ENCODE measurements at places on chromosomes 1 and 21.

DNA sequence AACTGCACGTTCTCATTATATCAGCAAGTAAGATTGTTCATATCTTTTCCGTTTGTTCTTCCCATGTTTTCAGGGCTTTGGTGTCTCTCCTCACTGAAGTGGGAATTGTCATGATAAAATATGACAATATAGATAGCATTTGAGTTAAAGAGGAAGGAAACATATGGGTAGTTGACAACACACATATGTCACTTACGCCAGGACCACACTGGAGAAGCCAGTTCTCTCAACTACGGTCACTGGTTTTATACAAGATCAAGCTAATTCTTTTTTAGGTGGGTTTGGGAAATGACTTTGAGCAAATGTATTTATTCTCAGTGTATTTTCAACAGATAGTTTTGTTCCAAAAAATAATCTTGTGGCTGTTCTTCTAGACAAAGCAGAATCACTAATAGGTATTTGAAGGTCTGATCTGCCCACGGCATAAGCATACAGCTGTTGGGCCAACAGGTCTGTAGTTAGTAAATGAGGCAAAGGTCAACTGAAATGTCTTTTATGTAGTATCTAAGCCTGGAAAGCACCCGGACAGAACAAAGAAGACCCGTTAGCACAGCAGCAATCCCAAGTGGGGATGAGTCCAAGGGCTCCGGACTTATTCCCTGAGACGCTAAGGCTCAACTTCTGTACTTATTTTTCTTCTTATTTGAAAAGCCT lies 433.6 kb upstream of the ZP4 start:
- DNase-seq = no peak

- no peak for DNase-seq
These were observed 4.7 kb downstream of the POGK start for GRCh38 chr1:166843769-166844596.

DNA sequence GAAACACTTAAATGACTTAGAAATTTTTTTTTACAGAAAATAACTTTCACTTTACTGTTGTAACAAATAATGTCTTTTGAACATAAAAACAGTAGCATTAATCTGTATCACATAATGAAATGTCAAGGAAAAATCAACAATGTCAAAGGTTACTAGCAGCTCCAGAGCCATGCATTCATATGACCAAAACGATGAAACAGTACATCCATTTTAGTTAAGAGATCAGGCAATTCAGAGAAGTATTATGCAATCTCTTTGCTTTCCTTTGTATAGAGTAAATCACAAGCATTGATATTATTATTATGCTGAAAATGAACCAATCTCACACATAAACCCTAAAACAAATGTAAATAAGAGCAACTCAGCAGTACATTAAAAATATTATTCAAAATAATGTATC lies 748.9 kb downstream of the PLA2G4A start:
- DNase-seq = no peak

DNA sequence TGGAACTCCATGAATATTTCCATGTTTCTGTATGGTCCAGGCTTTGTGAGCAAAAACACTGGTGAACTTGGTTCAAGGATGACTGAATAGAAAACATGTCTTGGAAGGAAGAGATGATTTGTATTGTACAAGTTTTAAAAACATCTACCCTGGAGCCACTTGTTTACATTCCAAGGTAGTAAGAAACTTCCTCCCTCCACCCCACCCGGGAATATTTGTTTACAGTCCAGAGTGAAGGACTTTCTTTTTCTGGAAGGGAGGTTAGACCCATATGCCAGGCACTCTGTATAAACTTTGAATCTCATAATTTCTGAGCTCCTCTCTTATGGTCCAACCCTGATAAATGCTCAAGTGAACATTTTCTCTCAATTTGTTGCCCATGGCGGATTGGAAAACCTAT lies 323.3 kb upstream of the LYPLAL1 start:
- DNase-seq = no peak

GRCh38 chr1:119253366-119253765 lies 112.9 kb upstream of the WARS2 start:
- no peak for DNase-seq

- DNase-seq = no peak
These were observed 47.8 kb downstream of the GADD45A start for GRCh38 chr1:67732750-67733151.

DNA sequence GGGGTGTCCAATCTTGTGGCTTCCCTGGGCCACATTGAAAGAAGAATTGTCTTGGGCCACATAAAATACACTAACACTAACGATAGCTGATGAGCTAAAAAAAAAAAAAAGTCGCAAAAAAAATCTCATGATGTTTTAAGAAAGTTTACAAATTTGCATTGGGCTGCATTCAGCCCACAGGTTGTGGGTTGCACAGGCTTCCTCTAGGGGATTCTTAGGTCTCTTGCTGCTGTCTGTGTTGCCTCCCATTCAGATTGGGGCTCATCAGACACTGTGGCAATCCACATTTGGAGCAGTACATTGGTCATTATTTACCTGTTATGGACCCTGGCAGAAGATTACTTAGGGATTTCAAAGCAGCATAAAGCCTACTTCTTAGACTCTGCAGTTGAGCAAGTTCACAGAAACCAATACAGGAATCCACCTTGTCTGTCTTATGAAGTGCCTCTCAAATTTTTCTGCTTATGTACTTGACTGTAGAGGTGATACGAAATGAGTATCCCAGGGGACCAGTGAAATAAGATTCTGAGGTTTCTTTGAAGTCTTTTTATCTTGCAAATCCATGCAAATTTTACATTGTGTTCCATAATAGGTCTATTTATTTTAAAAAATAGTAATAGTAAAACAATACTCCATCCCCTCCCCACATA lies 205.5 kb downstream of the RPS6KC1 start:
- no peak for DNase-seq

GRCh38 chr1:53368314-53369033 lies 40.6 kb upstream of the LRP8 start:
- DNase-seq = no peak

DNA sequence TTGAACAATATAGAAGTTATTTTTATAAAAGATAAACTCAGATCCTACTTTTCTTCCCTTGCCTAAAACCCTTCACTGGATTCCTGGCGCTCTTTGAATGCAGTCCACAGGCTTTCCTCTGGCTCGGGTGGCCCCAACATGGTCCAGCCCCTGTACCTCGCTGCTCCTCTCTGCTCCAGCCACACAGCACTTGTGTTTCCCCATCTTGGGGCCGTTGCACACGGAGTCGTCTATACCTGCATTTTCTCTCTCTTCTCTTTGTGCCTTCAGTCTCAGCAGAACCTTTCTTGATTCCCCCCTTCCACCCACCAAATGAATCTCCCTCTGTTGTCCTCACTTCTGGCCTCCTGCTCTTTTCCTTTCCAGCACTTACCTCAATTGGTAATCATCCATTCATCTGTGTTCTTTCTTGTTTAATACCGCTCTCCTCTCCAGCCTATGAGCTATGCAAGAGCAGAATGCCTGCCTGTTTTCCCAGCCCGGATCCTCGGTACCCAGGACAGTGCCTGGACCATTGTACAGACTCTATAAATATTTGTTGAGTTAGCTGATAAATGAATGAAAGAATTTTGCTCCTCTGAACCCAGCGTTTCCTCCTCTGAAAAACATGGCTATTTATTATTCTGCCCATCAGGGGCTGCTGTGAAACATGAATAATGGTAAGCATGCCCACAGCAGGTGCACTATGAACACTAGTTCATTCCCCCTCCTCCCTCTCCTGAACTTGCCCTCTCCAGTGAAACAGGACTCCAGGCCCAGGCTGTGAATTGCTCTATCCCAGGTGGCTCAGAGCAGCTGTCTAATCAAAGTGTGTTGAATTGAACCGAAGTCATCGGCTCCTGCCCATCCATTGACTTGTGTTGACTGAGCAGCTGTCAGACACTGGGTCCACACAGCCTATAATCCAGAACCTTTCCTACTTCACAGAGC lies 266.9 kb downstream of the PTPRU start:
- DNase-seq = no peak

- no peak for DNase-seq
These were observed 25.4 kb downstream of the CFAP57 start for GRCh38 chr1:43197343-43198127.

GRCh38 chr1:155193275-155193990 lies 14.3 kb downstream of the THBS3 start:
- peak; percentile 44 for DNase-seq

DNA sequence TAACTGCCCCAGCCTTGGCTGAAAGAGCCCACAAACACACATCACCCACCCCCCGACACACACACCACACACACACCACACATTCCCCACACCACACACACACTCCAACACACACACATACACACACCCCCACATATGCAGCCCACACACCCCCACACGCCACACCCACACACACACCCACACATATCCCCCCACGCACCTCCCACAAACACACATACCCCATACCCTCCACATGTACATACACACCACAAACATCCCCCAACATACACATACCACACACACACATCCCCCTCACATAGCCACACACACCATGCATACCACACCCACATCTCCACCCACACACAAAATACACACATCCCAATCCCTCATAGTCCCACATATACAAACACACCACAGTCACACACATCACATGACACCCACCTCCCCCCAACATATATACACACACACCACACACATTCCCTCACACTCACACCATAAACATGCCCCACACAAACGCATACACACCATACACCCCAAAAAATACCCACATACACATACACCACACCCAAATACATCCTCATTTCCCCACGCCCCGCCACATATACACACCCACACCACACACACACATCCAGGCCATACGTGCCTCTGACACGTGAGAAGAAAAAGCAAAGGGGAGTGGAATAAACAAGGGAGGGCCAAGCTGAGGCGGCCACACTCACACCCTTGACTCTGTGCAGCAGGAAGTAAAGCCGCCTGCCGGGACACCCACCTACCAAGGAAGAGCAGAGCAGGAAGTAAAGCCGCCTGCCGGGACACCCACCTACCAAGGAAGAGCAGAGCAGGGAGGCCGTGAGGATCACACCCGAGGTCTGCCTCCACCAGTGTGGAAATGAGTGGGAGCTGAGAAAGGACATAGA lies 53.7 kb downstream of the HSF2BP start:
- DNase-seq = no peak

DNA sequence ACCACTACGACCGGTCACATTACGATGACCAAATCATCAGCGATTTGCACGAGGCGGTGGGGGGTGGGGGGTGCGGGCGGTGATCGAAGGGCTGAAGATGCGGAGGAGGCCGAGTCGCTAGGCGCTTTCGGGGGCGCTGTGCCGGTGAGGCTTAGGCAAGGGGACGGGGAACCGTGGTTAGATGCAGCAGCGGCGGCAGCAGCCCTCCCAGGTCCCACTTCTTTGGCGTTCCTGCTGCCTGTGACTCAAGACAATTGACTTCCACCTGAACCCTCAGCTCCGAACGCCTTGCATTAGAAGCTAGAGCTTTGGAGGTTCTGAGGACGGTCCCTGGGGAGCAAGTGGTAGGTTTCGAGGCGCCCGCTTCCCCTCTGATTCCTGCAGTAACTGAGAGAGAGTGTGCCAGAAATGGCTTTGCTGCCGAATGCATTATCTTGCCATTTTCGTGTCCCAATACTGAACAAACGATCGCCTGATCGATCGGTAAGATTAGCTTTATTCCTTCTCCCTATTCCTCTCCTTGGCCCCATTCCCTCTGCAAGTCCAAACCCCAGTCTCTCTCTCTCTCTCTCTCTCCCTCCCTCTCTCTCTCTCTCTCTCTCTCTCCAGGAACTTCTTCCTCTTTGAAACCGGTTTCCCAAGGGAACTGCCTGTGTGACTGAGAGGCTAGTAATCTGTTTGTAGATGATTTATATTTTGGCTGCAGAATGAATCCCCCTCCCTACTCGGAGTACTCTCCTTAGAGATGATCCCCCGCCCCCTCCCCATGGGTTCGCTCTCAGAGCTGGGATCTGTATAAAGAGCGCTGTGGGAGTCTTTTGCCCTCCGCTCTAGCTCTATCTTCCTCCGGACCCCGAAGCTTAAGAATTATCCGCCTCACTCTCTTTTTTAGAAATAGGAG lies 735 bp upstream of the BRINP3 start:
- DNase-seq = no peak

Data from effector CD8-positive, alpha-beta T cell (primary cell).